ENCODE measurements at places on chromosomes 1 and 21.

DNA sequence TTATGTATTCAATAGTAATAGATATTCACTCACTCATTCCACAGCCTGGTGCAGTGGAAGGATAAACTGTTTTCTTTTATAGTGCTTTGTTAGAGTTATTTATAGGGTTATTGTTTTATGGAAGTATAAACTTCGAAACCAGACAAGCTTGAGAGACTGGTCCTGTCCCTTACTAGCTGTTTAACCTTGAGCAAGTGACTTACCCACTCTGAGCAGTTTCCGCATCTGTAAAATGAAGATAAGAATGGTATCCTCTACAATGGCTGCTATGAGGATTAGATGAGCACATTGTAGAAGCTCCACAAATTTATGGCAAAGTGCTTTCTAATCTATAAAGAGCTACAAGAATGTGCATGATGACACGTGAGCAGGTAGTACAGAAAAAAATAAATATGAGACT lies 30.8 kb upstream of the EPS15 start:
- DNase-seq, result no peak

DNA sequence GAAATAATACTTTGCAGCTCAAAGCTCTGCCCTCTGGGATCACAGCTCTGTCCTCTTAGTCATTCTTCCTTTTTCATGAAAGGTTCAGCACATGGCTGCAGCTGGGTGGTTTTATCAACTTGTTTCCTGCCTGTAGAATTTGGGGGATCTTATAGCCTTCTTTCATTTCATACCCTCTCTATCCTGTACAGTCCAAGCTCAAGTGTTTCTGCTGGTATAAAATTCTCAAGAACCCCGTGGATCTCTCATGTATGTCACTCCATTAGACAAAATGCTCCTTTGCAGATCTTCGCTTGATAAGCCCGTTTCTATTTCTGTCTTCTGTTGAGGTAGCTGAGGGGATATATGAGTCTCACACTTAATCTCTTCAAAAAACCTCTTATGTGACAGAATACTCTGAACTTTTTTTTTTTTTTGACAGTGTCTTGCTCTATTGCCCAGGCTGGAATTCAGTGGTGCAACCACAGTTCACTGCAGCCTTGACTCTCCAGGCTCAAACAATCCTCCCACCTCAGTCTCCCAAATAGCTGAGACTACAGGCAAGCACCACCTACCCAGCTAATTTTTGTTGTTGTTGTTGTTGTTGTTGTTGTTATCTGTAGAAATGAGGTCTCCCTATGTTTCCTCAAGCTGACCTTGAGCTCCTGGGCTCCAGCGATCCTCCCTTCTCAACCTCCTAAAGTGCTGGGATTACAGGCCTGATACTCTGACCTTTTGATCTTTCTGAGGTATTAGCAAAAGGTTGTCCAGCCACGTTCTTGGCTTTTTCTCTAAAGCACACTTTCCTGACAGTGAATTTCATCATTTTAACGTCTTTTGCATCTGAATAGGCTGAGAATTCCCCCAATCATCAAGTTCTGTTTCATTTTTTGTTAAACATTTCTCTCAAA lies 24.6 kb upstream of the COL9A2 start:
- no peak for DNase-seq

GRCh38 chr1:30359539-30360220 lies 363.7 kb downstream of the MATN1 start:
- DNase-seq, result no peak

DNA sequence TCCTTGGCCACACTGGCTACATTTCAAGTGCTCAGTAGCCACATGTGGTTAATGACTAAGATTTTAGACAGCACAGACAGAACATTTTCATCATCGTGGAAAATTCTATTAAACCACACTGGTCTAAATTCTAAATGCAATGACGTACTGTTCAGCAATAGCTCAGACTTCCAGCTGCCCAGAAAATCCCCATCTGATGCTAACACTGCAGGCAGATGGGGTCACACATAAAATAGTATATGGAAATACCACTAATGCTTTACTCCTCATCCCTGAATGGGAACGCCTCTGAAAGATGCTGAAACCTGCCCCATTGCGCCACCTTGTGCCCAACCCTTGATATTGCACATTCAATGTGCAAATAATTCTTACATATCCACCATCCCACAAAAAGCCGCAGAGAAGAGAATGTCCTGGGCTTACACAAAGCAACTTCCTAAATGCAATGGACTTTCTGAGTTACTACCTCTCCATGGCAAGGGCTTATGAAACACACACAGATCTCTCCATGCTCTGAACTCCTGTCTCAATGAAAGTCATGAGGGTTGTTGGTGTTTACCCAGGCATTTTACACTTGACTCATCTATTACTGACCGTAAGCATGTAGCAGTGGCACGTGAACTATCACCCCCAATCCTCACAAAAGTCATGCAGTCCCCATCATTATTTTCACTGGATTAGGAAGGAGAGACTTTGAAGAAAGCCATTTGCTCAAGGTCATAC lies 20.3 kb upstream of the SLC5A9 start:
- peak; percentile 66 for DNase-seq

GRCh38 chr1:168141871-168142385 lies 5.2 kb upstream of the GPR161 start:
- no peak for DNase-seq

GRCh38 chr1:55057956-55058298 lies 18.6 kb downstream of the PCSK9 start:
- no peak for DNase-seq

- DNase-seq, result no peak
Observed at GRCh38 chr1:32106663-32107275, 1.1 kb upstream of the KPNA6 start.

- no peak for DNase-seq
Observed at GRCh38 chr21:39020751-39021477, 162.3 kb downstream of the PSMG1 start.

GRCh38 chr21:41367945-41368734 lies 6.3 kb downstream of the MX2 start:
- DNase-seq, result no peak

- no peak for DNase-seq
Observed at GRCh38 chr1:20724364-20725188, 6.8 kb upstream of the KIF17 start.

DNA sequence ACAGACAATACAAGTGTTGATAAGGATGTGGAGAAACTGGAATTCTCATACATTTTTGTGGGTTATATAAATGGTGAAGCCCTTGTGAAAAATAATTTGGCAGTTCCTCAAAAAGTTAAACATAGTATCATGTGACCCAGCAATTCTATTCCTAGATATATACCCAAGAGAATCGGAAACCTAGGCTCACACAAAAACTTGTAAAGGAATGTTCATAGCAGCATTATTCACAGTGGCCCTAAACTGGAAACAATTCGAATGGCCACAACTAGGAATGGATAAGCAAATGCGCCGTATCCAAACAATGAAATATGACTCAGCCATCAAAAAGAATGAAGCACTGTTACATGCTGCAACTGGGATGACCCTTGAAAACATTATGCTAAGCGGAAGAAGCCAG lies 3.9 kb upstream of the CD247 start:
- no peak for DNase-seq

GRCh38 chr1:118960567-118961136 lies 27.5 kb downstream of the TBX15 start:
- peak; percentile 68 for DNase-seq

Data from liver (tissue), 10 donors.